ENCODE measurements at places on chromosomes 7 and 10.
A peak's percentile ranks its signal among the peaks of the same experiment; 100 is the strongest.

DNA sequence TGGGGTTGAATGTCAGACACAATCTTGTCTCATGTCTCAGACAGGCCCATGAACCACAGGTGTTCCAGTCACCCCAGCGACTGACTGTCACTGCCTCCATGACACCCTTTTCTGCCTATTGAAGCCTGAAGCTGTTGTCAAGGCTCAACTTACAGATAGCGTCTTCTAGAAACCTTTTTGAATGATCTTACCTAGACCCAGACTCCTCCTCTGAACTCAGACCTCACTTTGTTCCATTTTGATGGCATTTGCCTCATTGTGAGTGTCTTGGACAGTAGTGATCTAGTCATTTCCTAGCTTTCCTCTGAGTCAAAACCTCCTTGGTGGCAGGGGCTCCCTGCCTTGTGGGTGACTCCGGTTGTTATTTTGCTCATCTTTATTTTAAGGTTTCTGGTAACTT, 98.3 kb upstream of the AGK start:
- peak; percentile 1 for DNase-seq

DNA sequence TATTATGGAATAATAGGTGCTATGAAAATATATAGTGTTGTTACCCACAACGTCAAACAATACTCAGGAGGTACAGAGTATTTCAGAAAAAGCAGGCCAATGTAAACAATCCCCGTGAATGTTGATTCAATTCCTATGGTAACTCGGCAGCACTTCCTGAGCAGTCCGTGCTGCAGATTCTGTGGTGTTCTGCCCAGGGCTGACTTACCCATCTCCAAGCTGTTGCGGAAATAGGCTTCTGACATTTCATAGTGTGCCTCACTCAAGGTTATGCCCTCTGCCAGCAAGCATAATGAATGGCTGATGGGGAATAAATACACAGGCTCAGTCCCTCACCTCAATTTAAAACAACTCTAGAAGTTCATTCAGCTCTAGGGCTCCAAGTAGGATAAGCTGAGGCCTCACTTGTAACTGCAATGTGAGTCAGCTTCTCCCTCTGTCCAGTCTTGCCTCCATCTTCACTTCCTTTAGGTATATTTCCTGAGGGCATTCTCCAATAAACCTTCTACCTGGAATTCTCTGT, 177.6 kb downstream of the GNAI1 start:
- no peak for DNase-seq

DNA sequence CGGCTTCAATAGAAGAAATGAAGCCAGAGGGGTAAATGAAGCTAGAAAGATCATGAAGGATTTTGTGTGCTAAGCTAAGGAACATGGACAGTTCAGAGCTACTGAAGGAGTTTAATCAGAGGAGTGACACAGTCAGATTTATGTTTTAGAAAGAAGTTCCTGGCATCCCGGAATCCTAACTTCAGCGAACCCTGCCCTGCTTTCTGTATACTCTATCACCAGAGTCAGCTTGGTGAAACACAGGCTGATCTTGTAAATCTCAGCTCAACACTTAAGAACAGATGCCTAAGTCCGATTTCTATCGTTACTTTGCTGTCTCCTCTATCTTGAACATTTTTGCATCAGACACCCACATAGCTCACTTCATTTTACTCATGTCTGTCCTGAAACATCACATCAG, 9.1 kb downstream of the AHR start:
- no peak for DNase-seq

GRCh38 chr10:53357587-53357986, 585.0 kb upstream of the MBL2 start:
- DNase-seq = no peak

DNA sequence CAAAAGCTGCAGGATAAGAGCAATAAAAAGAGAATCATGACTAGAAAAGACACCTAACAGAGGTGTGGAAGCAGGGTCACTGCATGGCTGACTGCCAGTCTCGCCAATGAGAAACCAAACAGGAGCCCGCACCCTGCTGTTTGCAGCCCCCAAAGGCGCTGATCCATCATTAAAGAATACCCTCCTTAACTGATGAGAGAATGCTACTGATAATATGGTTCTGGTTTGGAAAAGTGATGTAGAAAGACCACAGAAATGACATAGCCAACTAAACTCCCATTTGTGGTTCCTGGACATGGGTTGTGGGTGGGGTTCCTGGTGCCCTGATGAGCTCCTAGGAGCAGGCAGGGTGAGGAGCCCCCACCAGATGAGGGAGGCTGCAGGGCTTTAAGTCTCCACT, 207.4 kb downstream of the TNS3 start:
- no peak for DNase-seq

- DNase-seq = peak; percentile 32
These were observed 286.9 kb downstream of the KCNMA1 start for GRCh38 chr10:77350711-77351119.

- DNase-seq = no peak
These were observed 60.9 kb downstream of the CSGALNACT2 start for GRCh38 chr10:43199088-43199683.

GRCh38 chr7:142567201-142568075, 181.8 kb upstream of the PRSS1 start:
- DNase-seq = no peak

- no peak for DNase-seq
These were observed 674.2 kb upstream of the NRP1 start for GRCh38 chr10:34008656-34009055.

GRCh38 chr7:36597090-36597773, 127.1 kb downstream of the AOAH start:
- no peak for DNase-seq

- DNase-seq = no peak
These were observed 101.5 kb upstream of the NPVF start for GRCh38 chr7:25329815-25330214.

DNA sequence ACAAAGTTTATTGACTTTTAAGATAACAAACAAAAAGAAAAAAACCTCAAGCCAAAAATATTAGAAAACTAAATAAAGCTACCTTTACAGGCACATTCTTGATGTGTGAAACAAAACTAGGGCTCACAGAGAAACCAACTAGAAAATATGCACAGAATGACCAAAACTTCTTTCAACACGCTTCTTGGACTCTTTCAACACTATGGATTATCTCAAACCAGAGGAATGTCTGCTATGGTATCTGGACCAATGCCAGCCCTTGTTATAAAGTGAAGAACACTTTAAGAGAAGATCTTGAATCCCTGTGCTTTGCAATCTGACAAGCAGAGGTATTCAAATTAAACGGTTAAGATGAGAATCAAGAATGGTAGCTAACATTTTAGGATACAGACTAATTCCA, 76.6 kb downstream of the DNAJC1 start:
- DNase-seq = no peak

DNA sequence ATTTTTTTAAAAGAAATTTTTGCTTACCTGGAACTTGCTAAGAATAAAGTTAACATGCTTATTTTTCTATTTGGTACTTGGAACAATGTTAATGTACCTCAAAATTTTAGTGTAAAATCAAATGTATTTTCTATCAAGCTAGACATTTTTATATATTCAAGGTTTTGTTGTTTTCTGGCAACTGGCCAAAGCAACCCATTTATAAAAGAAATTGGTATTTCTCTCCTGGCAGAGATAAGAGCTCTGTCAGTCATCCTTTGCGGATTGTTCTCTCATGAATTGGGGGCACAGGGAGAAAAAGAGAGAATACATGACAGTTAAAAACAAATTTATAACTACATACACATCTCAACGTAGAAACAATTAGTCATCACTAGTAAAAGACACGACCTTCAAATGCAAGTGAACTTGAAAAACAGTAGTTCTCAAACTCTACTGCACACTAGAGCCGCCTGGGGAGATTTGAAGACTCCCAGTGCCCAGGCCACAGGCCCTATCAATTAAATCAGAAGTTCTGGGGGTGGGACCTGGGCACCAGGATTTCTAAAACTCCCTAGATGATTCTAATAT, 152.4 kb upstream of the LAMB4 start:
- no peak for DNase-seq

DNA sequence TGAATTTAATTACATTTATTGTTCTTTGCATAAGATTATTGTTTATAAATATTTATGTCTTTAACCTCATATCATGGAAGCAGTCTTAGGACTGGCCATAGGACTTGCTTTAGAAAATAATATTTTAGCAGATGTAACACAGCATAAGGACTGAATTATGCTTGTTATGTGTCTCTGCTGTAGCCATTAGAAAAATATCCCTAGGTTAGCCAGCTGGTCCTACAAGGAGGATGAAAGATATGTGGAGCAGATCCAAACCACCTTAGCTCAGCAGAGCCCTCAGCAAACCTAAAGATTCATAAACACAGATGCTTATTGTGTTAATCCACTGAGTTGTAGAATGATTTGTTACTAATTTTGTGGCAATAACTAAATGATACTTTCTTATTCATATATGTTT, 166.0 kb upstream of the COL1A2 start:
- no peak for DNase-seq
